GM12864 (cell line): ENCODE measurements at places on chromosomes 13 and 19.

DNA sequence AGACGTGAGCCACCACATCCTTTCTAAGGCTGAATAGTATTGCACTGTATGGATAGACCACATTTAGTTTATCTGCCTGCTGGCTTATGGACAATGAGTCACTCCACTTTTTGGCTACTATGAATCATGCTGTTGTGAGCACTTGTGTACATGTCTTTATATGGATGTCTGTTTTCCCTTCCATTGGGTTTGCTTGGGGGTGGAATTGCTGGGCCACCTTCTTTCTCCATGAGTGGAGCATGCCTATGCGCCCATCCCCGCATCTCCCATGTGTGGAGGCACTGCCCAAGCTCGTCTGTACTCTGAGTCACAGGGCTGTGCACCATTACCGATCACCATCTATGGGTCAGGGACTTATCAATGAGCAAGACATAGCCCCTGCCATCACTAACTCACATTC, 127.2 kb upstream of the GJB6 start:
- no peak for DNase-seq

DNA sequence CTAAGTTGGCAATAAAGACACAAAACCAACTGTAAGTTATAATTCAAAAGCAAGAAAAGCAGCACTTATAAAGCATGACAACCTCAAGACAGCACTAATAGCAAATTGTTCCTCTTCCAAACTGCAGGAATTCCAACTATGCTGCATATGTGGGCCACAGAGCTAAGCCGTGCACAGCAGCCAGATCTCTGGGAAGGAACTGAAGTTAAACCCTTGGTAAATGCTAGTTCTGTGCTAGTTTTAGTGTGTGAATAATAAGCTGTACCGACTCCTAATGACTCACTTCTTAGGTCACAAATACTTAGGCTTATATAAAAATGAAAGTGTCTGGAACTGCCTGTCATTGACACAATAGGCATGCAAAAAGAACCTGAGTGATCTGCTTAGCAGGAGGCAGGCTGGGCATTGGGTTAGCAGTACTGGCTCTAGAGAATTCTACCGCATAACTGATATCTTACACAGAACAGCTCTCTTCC, 21.2 kb upstream of the GTF3A start:
- DNase-seq, result no peak

- no peak for DNase-seq
Measured at GRCh38 chr19:48629599-48630295, 7.4 kb downstream of the DBP start.

DNA sequence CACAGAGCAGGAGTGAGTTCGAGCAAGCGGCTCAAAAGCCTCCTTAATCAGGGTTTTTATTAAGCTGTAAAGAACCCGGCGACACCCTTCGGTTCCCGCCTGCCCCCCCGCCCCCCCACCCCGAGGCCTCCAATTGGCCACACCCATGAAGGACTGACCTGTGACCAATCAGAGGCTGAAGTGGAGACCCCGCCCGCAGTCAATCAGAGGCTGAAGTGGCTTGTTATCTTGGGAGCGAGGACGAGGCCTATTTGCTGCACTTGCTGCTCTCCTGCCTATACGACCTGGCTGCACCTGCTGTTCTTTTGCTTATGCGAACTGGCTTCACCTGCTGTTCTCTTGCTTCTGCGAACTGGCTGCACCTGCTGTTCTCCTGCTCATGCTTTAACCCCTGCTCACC, 844.9 kb downstream of the OLFM4 start:
- DNase-seq, result no peak

- DNase-seq, result no peak
Measured at GRCh38 chr13:79455331-79455730, 25.6 kb upstream of the NDFIP2 start.

GRCh38 chr19:3464587-3465235, 15.6 kb downstream of the SMIM24 start:
- no peak for DNase-seq

- no peak for DNase-seq
Measured at GRCh38 chr13:99339230-99339721, 32.1 kb upstream of the GPR183 start.

- DNase-seq, result no peak
Measured at GRCh38 chr13:53028063-53028462, 550 bp upstream of the OLFM4 start.

GRCh38 chr13:31986676-31987470, 44.7 kb upstream of the FRY start:
- no peak for DNase-seq

DNA sequence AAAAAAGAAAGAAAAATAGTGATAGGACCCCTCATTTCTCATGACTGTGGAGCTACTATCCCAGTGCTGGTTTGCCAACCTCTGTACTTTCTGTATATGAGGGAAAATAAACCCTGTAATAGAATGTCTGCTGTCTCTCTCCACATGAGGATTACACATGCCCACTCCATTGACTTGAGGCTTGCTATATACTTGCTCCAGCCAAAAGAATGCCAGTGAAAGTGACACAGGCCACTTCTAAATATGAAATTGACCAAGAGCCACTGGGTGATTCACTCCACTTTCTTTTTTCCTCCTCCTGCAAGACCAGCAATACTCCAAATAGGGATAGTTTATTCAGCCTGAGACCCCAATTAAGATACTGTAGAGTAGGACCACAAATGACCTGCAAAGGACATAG, 6.2 kb downstream of the THAP8 start:
- no peak for DNase-seq
